ENCODE measurements at places on chromosomes 7 and 10.
A peak's percentile ranks its signal among the peaks of the same experiment; 100 is the strongest.

DNA sequence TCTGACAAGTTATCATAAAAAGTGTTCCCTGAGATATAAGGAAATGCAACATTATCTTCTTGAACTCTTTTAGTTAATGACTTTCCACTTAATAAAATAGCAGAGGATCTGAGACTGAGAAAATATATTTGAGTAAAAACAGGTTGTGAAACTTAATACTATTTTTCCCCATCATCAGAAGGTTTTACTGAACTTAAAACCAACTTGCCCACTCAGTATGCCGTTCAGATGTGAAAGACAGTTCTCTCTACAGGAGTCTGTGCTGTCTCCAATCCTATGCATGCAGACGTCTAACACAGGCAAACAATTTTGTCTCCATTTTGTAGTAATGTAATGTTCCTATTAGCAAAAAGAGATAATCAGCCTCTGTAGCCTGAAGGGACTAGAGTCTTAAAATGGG is 38.2 kb upstream of the CYP2C18 start:
- peak; percentile 47 for DNase-seq

DNA sequence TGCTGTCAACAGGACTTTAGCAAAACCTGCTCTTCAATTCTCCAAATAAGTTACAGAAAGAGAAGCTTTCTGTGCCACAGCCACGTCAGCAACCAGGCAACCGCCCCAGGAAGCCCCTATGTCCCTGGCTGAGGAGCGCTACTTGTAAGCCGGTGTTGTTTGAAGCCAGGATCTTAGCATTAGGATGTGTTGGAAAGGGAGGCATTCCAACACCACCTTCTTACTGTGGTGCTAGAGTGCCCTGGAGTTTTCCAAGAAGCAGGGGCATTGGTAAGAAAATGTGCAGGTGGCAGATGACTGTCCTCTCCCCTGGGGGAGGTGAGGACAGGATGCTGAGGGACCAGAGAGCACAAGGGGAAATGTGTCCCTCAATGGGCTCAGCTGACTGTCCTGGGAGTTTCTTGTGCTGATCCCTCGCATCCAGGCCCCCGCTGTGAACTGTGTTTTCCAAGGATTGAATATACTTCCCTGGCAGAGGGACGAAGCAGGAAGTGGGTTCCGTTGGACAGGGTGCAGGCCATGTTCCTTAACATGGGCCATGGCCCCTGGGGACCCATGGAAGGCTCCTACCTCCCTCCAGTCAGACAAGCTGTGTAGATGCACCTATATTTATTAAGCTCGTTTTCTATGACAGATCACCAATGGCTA is 139.6 kb upstream of the GDF10 start:
- no peak for DNase-seq

- no peak for DNase-seq
Observed at GRCh38 chr7:9391221-9391620, 957.8 kb downstream of the NXPH1 start.

DNA sequence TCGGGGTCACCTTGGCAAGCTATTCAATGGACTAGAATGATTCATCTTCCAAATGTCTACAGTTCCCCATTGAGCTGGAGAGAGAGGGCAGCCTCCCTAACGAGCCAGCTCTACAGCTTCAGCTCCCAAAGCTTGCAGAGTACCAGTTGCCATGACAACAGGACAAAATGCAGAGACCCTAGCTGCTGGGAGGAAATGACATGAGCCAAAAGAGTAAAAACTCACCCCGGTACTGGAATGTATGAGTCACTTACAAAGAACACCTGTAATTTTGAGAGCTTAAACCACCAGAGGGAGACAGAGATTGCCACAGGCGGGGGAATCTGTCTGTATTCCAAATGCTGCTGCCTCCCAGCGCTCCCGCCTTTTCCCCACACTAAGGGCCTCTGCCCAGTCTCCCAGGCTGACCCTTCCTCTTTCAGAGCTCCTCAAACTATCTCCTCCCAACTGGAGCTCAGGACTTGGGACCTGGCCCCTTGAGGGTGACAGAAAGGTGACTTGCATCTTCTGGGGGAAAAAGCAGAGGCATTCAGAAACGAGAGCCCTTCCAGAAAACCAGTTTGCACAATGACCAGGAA is 95.5 kb downstream of the CUL2 start:
- peak; percentile 81 for DNase-seq

- DNase-seq, result no peak
Observed at GRCh38 chr10:69446229-69446628, 5.0 kb upstream of the TSPAN15 start.

- DNase-seq, result no peak
Observed at GRCh38 chr10:86599729-86600128, 54.6 kb upstream of the OPN4 start.

- no peak for DNase-seq
Observed at GRCh38 chr7:23422909-23423308, 47.4 kb downstream of the IGF2BP3 start.

DNA sequence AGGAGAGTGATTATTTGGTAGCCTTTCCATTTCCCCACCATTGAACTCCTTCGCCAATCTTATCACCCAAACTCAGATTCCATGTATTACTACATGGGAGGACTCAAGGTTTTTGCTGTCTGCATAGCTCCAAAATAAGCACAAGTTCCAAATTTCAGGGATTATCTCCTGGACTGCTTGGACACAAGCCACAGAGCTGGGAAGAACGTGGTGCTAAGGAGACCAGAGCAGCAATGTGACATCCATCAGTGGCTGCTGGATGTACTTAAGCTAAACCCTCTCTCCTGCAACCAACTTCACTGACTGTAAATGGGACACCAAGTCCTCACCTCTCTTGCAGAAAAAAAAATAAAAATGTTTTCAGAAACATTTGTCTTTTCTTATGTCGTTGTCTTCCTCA is 56.3 kb downstream of the NRP1 start:
- no peak for DNase-seq

GRCh38 chr7:16397501-16398145 is 23.7 kb downstream of the CRPPA start:
- DNase-seq, result no peak

GRCh38 chr7:2157473-2158279 is 75.1 kb downstream of the MAD1L1 start:
- no peak for DNase-seq

DNA sequence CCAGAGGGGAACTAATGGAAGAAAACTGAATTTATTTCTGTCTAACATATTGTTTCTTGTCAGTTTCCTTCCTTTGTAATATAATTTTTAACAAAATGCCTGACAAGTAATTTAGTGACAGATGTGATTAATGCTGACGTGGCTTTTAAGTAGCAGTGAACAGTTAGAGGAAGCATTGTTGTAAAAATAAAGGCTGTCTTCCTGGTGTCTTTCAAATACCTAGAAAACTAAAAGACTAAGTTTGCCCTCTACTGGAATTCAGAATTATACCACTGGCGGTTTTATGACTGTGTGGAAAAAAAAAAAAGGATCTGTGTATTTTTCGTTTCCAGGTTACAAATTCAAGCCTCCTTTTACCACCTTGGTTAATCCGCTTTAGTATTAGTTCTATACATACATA is 217.1 kb upstream of the DPP6 start:
- no peak for DNase-seq

GRCh38 chr10:123573236-123574108 is 92.7 kb upstream of the GPR26 start:
- DNase-seq, result peak; percentile 66
